ENCODE measurements at places on chromosomes 6 and 20. TPM values are rescaled to one million over a fixed set of nuclear protein-coding genes. Genes with fewer than 3 reads are reported as not detected.

The NOTCH4 gene
- total RNA-seq, result 1.3 TPM

The HLA-DRB5 gene
- total RNA-seq, result 4.9 TPM

The CD109 gene
- 9.5 TPM for total RNA-seq

The C20orf202 gene
- not detected for total RNA-seq

The COL12A1 gene
- total RNA-seq, result not detected

The SLC2A10 gene
- total RNA-seq, result not detected

The TTLL9 gene
- not detected for total RNA-seq

The NCOA5 gene
- total RNA-seq, result 16.8 TPM

The CPNE5 gene
- 1.2 TPM for total RNA-seq

The FRK gene
- 0.07 TPM for total RNA-seq

The BMP7 gene
- not detected for total RNA-seq

The TRAPPC3L gene
- not detected for total RNA-seq

The TFAP2B gene
- not detected for total RNA-seq

The GSTA2 gene
- total RNA-seq, result not detected

The RRAGD gene
- 22.1 TPM for total RNA-seq

The L3MBTL1 gene
- total RNA-seq, result 7.0 TPM

The ADAM33 gene
- not detected for total RNA-seq

The ERVFRD-1 gene
- total RNA-seq, result not detected

The SALL4 gene
- total RNA-seq, result 0.92 TPM

The ARG1 gene
- total RNA-seq, result not detected

The IRF4 gene
- total RNA-seq, result 409 TPM

The SIRPD gene
- total RNA-seq, result not detected

The OTOR gene
- not detected for total RNA-seq

The CTNNBL1 gene
- 67.3 TPM for total RNA-seq

The LY86 gene
- not detected for total RNA-seq

The BPI gene
- total RNA-seq, result not detected

The PM20D2 gene
- 25.4 TPM for total RNA-seq
